Stimulated activated CD4-positive, alpha-beta T cell treated with anti-CD3 and anti-CD28 coated beads, Interleukin-1b, Interleukin-23, amount 100 ng/mL, for 1 hour (primary cell): ENCODE measurements at places on chromosomes 7 and 10.

- DNase-seq: no peak
These were observed 51.1 kb upstream of the ADARB2 start for GRCh38 chr10:1788401-1788800.

- DNase-seq: peak; percentile 25
These were observed 25.8 kb downstream of the TES start for GRCh38 chr7:116236020-116236630.

- no peak for DNase-seq
These were observed 182.9 kb downstream of the HTR7 start for GRCh38 chr10:90674928-90675327.

- DNase-seq: no peak
These were observed 210.5 kb upstream of the KLF6 start for GRCh38 chr10:3995302-3996210.

DNA sequence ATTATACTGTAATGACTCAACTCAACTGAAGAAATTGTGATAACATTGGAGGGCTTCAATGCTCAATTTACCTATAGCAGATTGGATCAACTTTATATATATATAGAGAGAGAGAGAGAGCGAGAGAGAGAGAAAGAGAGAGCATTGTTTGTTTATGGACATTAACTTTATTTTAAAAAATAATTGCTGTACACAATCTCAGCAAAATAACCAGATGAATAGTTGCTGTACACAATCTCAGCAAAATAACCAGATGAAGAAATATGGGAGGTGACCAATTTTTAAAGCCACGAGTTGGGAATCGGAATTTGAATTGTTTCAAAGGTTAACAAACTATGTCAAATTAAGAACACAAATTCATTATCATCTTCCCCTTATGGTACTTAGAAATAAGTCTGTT, 319.9 kb downstream of the NXPH1 start:
- no peak for DNase-seq

DNA sequence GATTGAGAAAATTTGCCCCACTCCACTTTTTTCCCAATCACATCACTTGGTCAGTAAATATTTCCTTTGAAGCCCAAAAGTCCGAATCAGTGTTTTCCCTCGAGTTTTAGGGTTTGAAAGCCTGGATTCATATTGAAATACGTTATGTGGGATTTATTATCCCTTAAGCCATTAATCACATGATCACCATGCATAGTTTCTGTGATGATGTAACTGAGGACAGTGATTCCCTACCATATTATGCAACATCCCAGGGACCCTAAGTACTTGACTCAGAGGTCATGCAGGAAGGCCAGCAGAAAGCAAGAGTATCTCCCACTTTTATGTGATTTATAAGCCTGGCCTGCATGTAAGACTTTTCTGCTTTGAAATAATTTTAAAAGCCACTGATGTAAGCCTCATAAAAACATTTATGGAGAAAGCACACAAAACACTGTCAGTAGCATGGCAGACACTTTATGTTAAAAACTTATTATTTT, 630.6 kb upstream of the ZWINT start:
- DNase-seq: no peak

GRCh38 chr10:102085336-102085735, 20.2 kb downstream of the HPS6 start:
- no peak for DNase-seq
